ENCODE measurements at places on chromosomes 16 and 17. TPM values are rescaled to one million over a fixed set of nuclear protein-coding genes. Genes with fewer than 3 reads are reported as not detected.

AIPL1 gene
- not detected for total RNA-seq

SLC12A4 gene
- 26.3 TPM for total RNA-seq

TNS4 gene
- total RNA-seq: 178 TPM

CTF1 gene
- 0.18 TPM for total RNA-seq

ADAD2 gene
- total RNA-seq: not detected

MMP2 gene
- total RNA-seq: 13.6 TPM

KAT8 gene
- total RNA-seq: 39.6 TPM

DNASE1L2 gene
- total RNA-seq: 0.77 TPM

TBC1D3C gene
- not detected for total RNA-seq

KRT32 gene
- total RNA-seq: not detected

FBXO31 gene
- total RNA-seq: 25.1 TPM

COQ7 gene
- total RNA-seq: 24.9 TPM

WNK4 gene
- total RNA-seq: 1.3 TPM

ATPAF2 gene
- total RNA-seq: 31.7 TPM

SOCS1 gene
- 2.6 TPM for total RNA-seq

GAS2L2 gene
- 0.06 TPM for total RNA-seq

CLEC10A gene
- not detected for total RNA-seq

PPP1R27 gene
- 0.10 TPM for total RNA-seq

ABCA10 gene
- total RNA-seq: 0.08 TPM

SCNN1G gene
- total RNA-seq: 0.13 TPM

CLEC3A gene
- total RNA-seq: not detected

DBNDD1 gene
- 61.0 TPM for total RNA-seq

PPM1E gene
- total RNA-seq: 0.07 TPM

EPOP gene
- total RNA-seq: 13.5 TPM

USP43 gene
- total RNA-seq: 4.3 TPM

NPW gene
- 1.1 TPM for total RNA-seq

SOX15 gene
- total RNA-seq: 0.39 TPM

CTRB1 gene
- total RNA-seq: not detected

SUPT6H gene
- 75.2 TPM for total RNA-seq

MYH11 gene
- 0.13 TPM for total RNA-seq

CXCL16 gene
- 15.4 TPM for total RNA-seq

HBM gene
- total RNA-seq: not detected

SPATA20 gene
- 84.5 TPM for total RNA-seq
